ENCODE measurements at places on chromosomes 6 and 20.
A peak's percentile ranks its signal among the peaks of the same experiment; 100 is the strongest.

GRCh38 chr6:123380257-123380656 lies 256.5 kb downstream of the TRDN start:
- peak; percentile 2 for DNase-seq

DNA sequence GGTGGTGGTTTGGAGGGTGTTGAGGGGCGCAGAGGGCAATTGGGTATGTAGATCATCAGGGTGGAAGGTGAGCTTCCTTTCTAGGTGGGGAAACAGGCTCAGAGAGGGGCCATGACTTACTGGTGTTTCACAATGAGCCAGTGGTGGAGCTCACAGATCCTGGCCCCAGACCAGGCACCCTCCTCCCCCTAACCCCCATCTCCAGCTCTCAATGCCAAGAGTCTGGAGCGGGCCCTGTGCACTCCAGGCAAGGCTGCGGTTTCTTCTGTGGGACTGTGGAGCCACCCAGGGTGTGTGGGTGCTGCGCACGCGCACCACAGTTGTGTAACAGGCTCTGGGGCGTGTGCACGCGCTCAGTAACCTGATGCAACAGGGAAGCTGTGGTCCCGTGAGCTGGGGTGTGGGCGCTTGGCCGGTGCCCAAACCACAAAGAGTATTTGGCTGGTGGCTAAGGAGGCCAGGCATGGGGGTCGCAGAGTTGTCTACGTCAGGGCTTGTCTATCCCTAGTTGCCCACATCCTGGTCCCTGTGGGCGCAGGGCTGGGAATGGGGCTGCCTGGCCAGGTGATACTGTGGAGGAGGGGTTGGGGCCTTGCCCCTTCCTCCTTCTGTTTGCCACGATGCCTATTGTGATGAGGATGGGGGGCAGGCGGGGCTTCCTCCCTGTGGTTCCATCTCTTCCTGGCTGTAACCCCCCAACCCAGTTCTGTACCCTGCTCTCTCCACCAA lies 37.5 kb upstream of the MRPS18A start:
- peak; percentile 97 for DNase-seq

DNA sequence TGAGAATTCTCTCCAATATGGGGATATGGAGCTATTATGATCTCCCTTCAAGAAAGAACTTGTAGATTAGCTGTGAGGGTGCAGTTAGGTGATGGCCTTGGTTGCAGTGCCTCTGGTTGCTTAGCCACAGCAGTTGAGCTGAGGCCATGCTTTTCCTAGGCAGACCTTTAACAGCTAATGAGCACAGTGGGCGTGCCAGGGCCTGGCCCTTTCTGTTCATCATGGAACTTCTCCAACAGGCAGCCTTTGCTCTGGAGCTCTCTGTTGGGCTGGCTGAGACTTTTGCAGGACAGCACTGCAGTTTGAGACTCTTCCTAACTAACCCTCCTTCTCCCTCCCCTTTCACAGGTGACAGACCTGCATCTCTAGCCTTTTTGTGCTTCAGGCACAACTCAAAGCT lies 39.7 kb upstream of the TMEM170B start:
- no peak for DNase-seq

- peak; percentile 91 for DNase-seq
Measured at GRCh38 chr20:62791301-62792181, 4.7 kb upstream of the MRGBP start.

- DNase-seq, result no peak
Measured at GRCh38 chr6:47438481-47439347, 38.9 kb upstream of the CD2AP start.

- DNase-seq, result peak; percentile 61
Measured at GRCh38 chr6:16434885-16435284, 196.5 kb downstream of the GMPR start.

- DNase-seq, result peak; percentile 70
Measured at GRCh38 chr6:26284537-26285142, 80.4 kb upstream of the BTN3A2 start.

DNA sequence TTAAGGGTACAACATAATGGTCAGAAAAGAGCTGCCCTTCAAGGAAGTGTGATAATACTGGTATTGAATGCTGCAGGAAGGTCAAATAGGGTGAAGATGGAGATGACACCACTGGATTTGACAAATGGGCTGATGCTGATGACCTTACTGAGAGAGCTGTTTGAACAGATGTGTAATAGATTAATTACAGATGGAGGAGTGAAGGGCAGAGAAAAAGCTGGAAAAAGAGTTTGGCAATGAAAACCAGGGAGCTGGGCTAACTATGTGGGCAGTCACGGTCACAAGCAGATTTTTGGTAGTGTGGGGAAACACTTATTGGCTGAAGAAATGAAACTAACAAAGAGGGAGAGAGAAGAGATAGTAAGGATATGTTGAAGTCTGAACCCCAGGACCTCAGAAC lies 83.6 kb upstream of the ENPP5 start:
- no peak for DNase-seq

- peak; percentile 83 for DNase-seq
Measured at GRCh38 chr6:80531681-80532619, 425.5 kb downstream of the BCKDHB start.

GRCh38 chr6:128532827-128533226 lies 12.4 kb upstream of the PTPRK start:
- no peak for DNase-seq

DNA sequence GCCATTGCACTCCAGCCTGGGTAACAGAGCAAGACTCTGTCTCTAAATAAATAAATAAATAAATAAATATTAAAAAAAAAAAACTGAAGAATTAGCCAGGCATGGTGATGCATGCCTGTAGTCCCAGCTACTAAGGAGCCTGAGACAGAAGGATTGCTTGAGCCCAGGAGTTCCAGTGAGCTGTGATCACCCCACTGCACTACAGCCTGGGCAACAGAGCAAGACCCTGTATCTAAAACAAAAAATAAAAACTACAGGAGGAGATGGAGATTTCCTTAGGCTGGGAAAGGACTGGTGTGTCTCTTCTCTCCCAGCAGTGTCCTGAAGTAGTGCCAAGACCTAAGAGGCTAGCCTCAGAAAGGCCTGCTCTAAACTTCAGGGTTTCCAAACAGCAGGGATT lies 8.1 kb upstream of the GTF3C6 start:
- DNase-seq, result peak; percentile 31

DNA sequence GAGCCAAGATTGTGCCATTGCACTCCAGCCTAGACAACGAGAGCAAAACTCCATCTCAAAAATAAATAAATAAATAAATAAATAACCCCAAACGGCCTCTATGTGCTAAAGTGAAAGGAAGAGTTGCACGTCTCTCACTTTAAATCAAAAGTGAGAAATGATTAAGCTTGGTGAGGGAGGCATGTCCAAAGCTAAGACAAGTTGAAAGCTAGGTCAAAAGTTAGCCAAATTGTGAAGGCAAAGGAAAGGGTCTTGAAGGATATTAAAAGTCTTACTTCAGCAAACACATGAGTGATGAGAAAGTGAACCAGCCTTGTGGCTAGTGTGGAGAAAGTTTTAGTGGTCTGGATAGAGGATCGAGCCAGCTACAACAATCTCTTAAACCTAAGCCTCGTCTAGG lies 14.3 kb downstream of the ZBP1 start:
- DNase-seq, result no peak

GRCh38 chr20:62755817-62756724 lies 40.2 kb upstream of the MRGBP start:
- DNase-seq, result no peak

GRCh38 chr20:33437141-33437911 lies 6.2 kb downstream of the SNTA1 start:
- peak; percentile 86 for DNase-seq

- peak; percentile 82 for DNase-seq
Measured at GRCh38 chr6:74519163-74519562, 686.7 kb downstream of the COL12A1 start.

DNA sequence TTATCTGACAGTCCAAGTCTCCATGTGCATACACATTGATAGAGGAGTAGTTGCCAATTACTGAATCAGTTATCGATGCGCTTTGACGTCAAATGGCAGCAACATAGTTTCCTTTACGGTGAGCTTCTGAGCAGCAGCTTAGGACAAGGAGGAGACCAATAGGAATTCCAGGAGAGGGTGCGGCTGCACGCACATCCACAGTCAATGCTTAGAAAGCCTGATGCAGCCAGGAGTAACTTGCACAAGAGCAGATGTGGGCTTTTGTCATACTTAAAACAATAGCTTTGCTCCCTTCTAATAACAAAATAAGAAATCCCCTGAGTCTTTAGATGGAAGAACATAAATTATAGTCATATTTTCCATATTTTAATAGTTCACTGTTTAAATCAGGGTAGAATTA lies 442.1 kb downstream of the BCKDHB start:
- DNase-seq, result peak; percentile 91

DNA sequence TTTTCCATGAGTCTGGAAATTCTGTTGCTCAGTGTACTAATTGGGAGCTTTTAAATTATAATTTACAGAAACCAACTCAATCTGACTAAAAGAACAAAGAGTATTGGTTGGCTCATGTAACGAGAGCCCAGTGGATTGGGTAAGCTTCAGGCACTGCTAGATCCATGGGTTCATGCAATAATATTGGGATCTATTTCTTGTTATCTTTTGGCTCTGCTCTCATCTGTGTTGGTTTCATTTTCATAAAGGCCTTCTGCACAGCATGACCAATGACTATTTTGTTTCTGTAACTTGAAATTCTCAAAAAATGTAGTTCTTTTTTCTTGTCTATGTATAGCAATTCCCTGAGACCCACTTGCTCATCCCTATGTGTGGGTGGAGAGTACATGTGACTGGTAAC lies 12.0 kb downstream of the SLC2A10 start:
- DNase-seq, result no peak

GRCh38 chr6:157688960-157689599 lies 134.0 kb upstream of the SNX9 start:
- no peak for DNase-seq

DNA sequence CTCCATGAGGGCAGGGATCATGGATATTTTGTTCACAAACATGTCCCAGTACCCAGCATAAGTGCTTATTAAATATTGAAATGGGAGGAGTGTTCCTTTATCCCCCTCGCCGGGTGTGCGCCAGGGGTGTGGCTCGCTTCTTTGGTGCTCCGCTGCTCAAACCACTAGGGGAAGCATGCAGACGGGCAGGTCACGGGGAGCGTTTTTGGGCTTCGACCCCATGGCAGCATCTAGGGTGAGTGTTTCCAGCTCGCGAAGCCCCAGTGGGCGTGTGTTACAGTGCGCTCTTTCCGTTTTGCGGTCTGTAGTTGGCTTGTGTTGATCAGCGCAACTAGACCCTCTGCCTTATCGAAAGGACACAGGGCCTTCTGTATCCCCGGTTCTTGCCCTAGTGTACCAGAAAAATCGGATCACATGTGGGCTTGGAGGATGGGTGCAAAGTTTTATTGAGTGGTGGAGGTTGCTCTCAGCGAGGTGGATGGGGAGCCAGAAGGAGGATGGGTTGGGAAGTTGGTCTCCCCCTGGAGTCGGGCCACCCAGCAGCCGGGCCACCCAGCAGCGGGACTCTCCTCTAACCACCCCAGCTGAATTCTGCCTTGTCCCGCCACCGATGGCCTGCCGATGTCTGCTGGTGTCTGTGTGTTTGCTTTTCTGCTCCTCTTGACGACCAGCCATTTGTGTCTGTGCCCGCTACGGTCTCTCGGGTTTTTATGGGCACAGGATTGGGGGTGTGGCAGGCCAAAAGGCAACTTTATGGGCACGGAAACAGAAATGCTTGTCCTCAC lies 43.2 kb upstream of the OGFRL1 start:
- no peak for DNase-seq

DNA sequence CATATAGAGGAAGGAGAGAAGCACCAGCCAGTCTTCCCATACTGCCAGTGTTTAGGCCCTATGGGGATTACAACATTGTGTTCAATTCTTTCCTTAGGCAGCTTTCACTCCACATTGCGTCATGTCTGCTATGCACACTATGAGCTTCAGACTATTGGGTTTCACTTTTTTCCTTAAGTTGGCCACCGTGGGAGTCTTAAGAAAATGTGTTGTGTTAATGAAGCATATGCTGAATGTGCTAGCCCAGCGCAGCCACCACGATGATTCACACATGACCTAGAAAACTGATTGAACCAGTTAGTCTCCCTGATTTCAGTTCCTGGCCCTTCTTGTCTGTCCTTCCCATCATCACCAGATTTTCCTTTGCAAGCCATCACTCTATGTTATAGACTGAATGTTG lies 21.5 kb downstream of the TUBB2B start:
- DNase-seq, result peak; percentile 98

DNA sequence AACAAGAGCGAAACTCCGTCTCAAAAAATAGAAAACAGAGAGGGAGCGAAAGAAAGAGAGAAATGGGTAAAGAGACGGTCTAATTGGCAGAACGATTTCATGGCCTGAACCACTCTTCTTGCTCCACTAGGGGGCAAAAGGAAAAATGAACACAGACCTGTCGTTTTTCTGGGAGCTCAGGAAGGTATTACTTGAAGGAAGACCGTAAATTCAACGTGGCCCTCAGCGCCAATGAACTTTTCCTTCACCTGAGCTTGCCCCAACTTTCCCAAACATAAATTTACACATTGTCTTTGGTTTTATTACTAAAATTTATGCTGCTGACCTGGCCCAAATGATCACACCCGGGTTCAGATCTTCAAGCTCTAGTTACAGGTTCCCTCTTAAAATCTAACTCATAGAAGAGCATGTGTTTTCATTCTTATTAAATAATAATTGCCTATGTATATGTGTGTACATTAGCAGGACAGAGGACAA lies 67.3 kb downstream of the ATP9A start:
- peak; percentile 52 for DNase-seq

DNA sequence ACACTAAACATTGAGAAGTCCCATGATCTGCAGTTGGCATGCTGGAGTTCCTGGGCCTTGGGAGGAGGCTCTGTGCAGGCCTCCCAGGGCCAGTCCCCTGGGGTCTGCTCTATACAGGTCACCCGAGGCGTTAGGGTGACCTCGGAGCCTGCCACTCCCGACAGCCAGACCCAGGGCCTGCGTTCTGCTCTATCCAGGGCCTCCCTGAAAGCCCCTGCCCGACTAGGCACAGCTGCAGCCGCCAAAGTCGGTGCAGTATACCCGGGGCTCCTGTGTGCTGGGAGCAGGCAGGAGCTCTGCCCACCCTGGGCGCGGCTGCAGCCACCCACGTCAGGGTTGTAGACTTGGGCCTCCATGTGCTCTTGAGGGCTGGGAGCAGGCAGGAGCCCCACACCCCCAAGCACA lies 6.3 kb upstream of the OR14J1 start:
- DNase-seq, result no peak

- no peak for DNase-seq
Measured at GRCh38 chr20:58880994-58881752, 28.7 kb downstream of the GNAS start.

GRCh38 chr6:131741688-131742393 lies 31.0 kb upstream of the CTAGE9 start:
- no peak for DNase-seq

- DNase-seq, result no peak
Measured at GRCh38 chr20:46000262-46000996, 8.3 kb upstream of the MMP9 start.

DNA sequence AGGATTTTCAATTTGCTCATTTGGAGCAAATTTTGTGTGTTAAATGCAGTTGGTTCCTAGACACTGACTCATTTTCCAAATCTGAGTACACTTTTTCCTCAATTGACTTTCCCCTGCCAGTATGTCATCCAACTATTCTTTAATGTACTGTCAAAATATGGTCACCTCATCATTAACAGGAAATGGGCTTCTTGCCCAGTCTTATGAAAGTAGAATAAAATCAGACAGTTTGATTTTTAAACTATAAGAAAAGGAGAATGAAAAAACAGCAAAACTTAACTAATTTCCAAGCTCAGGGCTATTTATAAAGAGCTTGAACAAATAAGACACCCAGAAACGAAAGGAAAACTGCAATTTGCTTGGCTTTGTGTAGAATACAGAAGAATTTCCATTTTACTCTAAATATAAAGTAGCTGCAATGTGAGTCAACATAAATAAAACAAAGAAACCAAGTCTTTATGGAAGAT lies 43.7 kb upstream of the RAB23 start:
- peak; percentile 85 for DNase-seq
